ENCODE measurements at places on chromosomes 13 and 19.

DNA sequence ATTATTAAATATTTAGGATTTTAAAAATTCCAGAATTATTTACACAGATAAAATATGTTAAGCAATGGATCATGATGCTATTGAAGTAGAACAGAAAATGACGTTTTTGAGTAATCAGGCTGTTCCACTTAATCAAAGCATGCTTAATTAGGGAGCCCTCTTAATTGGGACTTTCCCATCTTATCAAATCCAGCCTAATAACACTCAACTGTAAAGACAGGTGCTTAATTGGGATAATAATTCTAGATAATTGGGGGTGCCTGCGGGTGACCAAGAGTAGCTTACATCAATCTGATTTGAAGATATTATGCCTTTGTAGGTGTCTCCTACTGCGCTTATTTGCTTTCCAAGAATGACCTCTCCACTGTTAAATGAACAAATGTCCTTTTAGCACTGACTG lies 742.2 kb upstream of the SLITRK6 start:
- DNase-seq = no peak

DNA sequence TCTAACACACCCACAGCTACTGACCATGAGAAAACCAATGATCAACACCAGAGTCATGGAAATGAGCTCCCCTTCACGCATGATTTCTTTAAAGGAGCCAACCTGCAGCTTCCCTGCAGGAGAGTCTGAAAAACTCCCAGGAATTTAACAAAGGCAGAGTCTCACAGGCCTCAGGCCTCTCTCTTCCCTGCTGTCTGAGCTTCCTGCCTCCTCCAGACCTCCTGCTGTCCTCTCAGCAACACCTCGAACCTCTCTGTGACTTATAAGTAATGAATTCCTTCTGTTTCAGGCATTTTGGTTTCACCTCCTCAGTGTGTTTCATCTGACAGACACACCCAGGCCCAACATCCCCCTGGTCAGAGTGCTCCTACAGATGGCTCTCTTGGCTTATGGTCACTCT lies 1044.4 kb downstream of the UQCRFS1 start:
- no peak for DNase-seq

- no peak for DNase-seq
Measured at GRCh38 chr13:97113231-97114001, 108.7 kb upstream of the MBNL2 start.

DNA sequence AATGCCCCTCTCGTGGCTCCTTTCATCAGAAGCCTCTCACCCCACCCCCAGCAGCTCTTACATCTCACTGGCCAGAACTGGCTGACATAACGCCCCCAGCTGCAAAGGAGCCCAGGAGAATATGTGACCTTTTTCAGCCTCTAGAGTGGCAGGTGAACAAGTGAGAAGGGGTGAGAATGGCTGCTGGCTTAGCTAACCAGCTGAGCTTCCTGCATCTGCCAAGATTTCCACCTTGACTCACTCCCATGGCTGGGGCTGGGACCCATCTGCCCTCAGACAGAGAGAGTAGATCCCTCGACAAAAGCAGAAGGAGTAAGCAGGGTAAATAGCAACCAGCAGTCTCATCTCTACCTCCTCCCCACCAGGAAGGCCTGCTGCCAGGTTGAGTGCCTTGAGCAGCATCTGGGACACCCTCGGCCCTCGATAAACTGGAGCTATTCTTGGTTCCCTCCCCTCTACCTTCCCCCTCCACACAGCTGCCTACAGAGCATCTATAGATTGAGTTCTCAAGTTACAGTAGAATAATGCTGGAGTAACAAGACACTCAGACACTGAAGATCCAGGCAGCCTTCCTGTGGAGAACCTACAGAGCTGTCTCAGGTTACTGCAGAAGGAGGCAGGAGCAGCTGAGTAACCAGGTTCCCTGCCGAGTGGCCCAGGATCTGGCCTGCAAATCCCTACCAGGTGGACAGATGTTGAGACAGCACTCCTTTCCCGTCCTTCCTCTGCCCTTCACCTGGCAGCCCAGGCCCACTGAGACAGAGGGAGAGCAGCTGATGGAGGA lies 15.5 kb downstream of the KASH5 start:
- no peak for DNase-seq
